ENCODE measurements at places on chromosomes 13 and 19. TPM values are rescaled to one million over a fixed set of nuclear protein-coding genes. Genes with fewer than 3 reads are reported as not detected.
A peak's percentile ranks its signal among the peaks of the same experiment; 100 is the strongest.

- no peak overlapping the region for H3K27ac ChIP-seq
- peak; percentile 25 for DNase-seq
- no peaks in the 10 kb centered on the region for H3K36me3 ChIP-seq
- peaks cover 6% of the 10 kb centered on the region for H3K27me3 ChIP-seq
- H3K4me1 ChIP-seq, result peaks cover 14% of the 10 kb centered on the region
Observed at GRCh38 chr13:112893570-112894422, 75.2 kb upstream of the MCF2L start.

GRCh38 chr13:31172535-31172934 lies 10.8 kb upstream of the HSPH1 start:
- no peaks in the 10 kb centered on the region for H3K27me3 ChIP-seq
- no peaks in the 10 kb centered on the region for H3K36me3 ChIP-seq
- no peak for DNase-seq
- no peak overlapping the region for H3K27ac ChIP-seq

DNA sequence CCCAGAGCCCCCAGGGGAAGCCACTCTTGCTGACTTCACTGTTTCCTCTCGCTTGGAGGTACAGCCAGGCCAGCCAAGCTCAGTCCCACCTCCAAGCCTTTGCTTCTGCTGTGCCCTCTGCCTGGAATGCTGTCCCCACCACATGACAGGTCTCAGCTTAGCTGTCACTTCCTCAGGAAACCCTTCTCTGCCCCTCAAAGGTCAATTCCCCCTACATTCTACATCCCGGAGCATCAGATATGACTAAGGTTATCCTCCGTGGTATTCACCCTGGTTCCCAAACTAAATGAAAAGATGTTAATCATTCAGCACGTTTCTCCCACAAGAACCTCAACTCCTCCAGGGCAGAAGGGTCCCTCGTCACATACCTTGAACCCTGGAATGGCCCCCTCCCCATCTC lies 53.5 kb downstream of the PTPRS start:
- H3K4me1 ChIP-seq, result peaks cover 6% of the 10 kb centered on the region
- H3K4me3 ChIP-seq, result no peak overlapping the region

DNA sequence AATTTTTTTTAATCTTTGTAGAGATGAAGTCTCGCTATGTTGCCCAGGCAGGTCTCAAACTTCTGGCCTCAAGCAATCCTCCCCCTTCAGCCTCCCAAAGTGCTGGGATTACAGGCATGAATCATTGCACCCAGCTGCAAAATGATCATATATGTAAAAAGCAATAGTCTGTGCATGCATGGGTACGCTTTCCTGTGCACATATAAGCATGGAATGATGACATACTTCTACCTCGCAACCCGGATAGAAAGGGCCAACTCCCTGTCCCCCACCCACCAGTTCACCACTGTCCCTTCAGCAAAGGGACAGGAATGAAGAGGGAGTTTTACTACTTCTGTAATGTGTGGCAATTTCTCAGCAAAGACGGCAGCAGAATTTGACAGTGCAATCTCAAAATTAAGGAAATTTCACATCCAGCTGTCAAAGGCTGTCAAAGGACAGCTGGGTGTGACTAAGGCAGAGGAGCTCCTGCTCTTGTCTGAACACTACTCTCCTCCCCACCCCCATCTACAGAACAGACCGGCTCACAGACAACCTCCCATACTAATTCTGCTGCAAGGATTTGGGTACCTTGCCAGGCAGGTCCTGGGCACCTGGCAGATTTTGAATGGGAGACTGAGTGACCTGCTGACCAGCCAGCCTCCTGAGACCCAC lies 95.6 kb downstream of the TSHZ3 start:
- no peak for DNase-seq
- no peaks in the 10 kb centered on the region for H3K36me3 ChIP-seq
- no peaks in the 10 kb centered on the region for H3K27me3 ChIP-seq
- no peak overlapping the region for H3K27ac ChIP-seq
- no peak overlapping the region for H3K4me3 ChIP-seq
- H3K4me1 ChIP-seq, result no peaks in the 10 kb centered on the region

- H3K27me3 ChIP-seq, result no peaks in the 10 kb centered on the region
- H3K4me3 ChIP-seq, result no peak overlapping the region
- no peak for DNase-seq
- H3K36me3 ChIP-seq, result no peaks in the 10 kb centered on the region
Observed at GRCh38 chr19:55567708-55568328, 12.8 kb downstream of the ZNF579 start.

GRCh38 chr13:65149687-65150086 lies 2080.4 kb downstream of the PCDH9 start:
- H3K36me3 ChIP-seq, result no peaks in the 10 kb centered on the region
- H3K27me3 ChIP-seq, result no peaks in the 10 kb centered on the region
- no peak overlapping the region for H3K4me3 ChIP-seq
- DNase-seq, result no peak

- no peak overlapping the region for H3K27ac ChIP-seq
- H3K4me3 ChIP-seq, result no peak overlapping the region
- H3K36me3 ChIP-seq, result peaks cover 7% of the 10 kb centered on the region
- H3K27me3 ChIP-seq, result no peaks in the 10 kb centered on the region
- no peak for DNase-seq
Observed at GRCh38 chr19:46761418-46761831, 15.2 kb upstream of the STRN4 start.

- peak overlapping the region; percentile 63 for H3K4me3 ChIP-seq
- DNase-seq, result peak; percentile 41
Observed at GRCh38 chr19:41521931-41522555, 53.9 kb upstream of the CEACAM21 start.

DNA sequence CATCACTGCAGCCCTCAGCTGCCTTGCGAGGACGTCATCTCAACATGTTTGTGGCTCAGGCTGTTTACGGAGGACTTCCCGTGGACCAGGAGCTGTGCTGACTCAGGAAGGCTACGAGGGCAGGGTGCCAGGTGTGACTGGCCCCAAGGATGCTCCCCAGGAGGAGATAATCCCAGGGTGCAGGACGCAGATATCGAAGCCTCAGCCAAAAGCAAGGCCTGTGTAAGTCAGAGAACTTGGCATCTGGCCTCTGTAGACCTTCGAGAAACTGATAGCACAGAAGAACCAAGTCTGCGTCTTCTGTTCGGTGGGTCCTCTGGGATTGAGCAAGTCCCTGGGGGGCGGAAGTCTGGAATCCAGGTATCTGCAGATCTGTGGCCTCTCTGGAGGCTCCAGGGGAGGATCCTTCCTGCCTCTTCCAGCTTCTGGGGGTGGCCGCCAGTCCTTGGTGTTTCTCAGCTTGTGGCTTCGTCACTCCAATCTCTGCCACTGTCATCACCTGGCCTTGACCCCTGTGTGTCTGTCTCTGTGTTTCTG lies 2.6 kb upstream of the DOHH start:
- peaks cover 33% of the 10 kb centered on the region for H3K4me1 ChIP-seq
- H3K27ac ChIP-seq, result no peak overlapping the region
- peaks cover 12% of the 10 kb centered on the region for H3K36me3 ChIP-seq
- H3K27me3 ChIP-seq, result no peaks in the 10 kb centered on the region

DNA sequence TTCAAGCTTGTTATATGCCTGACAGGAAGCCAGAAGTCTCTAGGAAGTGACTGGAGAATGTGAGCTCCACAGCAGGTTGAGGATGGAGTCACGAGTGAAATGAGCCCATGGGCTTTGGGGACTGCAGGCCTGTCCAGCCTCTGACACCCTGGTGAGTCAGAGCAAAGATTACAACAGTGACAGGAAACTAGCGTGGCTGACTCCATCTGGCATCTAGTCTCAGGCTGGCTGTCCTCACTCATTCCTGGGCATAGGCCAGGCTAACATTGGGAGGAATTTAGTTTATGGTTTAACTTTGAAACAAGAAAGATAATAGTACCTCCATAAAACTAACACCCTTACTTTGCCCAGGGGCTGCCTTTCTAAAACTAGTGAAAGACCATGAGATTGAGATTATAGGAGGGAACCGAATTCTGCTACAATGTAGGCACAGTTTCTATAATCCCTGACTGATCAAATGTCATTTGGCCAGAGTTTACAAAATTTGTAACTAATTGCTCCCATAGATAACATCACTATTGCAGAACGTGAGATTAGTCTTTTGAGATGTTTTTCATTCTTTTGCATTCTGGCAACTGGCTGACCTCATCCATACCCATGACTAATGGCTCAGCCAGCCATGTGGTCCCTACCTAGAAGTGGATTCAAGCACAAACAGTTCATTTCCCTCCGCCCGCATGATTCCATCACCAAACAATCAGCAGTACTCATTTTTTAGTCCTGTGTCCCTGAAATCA lies 28.4 kb downstream of the PSG1 start:
- no peaks in the 10 kb centered on the region for H3K4me1 ChIP-seq
- no peak overlapping the region for H3K4me3 ChIP-seq
- no peaks in the 10 kb centered on the region for H3K36me3 ChIP-seq
- H3K27ac ChIP-seq, result no peak overlapping the region
- DNase-seq, result no peak

Gene ZNF737
- total RNA-seq, result 13.3 TPM

Gene CCL25
- total RNA-seq, result not detected

Gene SERPINE3
- total RNA-seq, result not detected

Gene KCTD15
- total RNA-seq, result 4.0 TPM

Gene KIR3DL1
- not detected for total RNA-seq

Gene SYCN
- total RNA-seq, result not detected

Gene IRGC
- not detected for total RNA-seq

All from naive thymus-derived CD4-positive, alpha-beta T cell (primary cell).